ENCODE measurements at places on chromosomes 13 and 19. TPM values are rescaled to one million over a fixed set of nuclear protein-coding genes. Genes with fewer than 3 reads are reported as not detected.

DNA sequence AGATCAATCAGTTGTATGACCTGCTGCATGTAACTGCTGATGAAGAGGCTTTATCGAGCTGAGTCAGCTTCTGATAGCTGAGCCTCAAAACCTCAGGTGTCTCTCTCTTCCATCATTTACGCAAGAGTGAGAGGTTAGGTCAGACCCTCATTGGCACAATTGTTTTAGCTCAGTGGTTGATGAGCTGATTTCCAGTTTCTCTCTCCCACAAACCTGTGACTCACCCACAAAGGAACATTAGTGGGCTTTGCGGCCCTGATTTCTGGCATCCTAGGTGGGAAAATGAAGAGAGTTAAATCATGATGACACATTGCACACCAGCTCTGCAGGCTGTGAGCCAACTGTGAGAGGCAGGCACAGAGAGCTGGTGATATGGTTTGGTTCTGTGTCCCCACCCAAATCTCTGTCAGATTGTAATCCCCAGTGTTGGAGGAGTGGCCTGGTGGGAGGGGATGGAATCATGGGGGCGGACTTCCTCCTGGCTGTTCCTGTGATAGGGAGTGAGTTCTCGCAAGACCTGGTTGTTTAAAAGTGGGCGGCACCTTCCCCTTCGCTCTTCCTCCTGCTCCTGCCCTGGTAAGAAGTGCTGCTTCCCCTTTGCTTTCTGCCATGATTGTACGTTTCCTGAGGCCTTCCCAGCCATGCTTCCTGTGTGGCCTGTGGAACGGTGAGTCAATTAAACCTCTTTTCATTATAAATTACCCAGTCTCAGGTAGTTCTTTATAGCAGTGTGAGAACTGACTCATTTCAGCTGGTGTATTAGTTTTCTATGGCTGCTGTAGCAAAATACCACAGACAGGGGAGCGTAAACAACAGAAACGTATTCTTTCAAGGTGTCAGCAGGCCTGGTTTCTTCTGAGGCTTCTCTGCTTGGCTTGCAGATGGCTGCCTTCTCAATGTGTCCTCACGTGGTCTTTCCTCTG, 33.5 kb upstream of the TMTC4 start:
- no peak for DNase-seq
- no peaks in the 10 kb centered on the region for H3K4me1 ChIP-seq
- H3K27ac ChIP-seq = no peak overlapping the region
- no peak overlapping the region for H3K4me3 ChIP-seq
- H3K36me3 ChIP-seq = no peaks in the 10 kb centered on the region

DNA sequence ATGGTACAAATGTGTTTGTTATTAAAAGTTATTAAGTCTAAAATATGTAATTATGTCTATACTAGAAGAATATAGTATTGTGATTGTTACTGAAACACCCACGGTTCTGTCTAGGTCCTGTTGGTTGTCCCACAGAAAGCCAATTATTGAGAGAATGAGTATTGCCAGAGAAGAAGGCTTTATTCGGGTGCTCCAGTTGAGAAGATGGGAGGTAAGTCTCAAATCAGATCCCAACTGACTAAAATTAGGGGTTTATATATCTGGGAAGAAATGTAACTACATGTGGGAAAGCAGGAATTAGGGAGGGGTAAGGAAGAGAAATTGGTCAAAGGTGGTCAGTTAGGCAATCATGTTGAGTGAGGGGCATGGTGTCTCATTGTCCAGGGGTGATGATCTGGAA, 798.4 kb downstream of the PCDH17 start:
- H3K36me3 ChIP-seq = no peaks in the 10 kb centered on the region
- H3K27ac ChIP-seq = no peak overlapping the region
- H3K4me3 ChIP-seq = no peak overlapping the region
- H3K4me1 ChIP-seq = no peaks in the 10 kb centered on the region
- DNase-seq = no peak

DNA sequence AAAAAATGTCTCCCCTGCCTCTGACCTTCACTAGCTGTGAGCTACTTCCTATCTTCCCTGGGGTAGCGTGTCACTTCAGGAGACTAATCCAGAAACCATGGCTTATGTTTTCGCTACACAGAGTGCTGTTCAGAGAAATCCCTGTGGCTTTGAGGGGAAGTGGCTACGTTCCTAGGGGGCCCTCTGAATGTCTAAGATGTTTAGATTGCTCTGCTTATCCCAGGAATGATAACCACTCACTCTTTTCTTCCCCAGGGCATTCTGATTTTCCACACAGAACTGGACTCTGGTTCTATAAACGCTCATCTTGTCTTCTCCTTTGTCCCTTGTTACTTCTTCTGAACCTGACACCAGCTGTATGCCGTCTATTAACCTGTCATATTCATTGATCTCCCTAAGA, 572.5 kb downstream of the OLFM4 start:
- peaks cover 1% of the 10 kb centered on the region for H3K27me3 ChIP-seq
- H3K36me3 ChIP-seq = no peaks in the 10 kb centered on the region
- H3K27ac ChIP-seq = no peak overlapping the region
- no peak for DNase-seq
- H3K4me1 ChIP-seq = no peaks in the 10 kb centered on the region
- no peak overlapping the region for H3K4me3 ChIP-seq

DNA sequence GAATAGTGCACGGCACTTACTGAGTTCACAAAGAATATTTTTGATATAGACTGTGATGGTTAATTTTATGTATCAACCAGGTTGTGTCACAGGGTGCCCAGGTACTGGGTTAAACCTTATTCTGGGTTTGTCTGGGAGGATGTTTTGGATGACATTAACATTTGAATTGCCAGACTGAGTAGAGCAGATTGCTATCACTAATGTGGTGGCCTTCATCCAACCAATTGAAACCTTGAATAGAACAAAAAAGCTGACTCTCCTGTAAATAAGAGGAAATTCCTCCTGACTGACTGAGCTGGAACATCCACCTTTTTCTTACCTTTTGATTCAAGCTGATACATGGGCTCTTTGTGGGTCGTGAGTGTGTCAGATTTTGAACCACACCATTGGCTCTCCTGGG, 1424.4 kb upstream of the MIR17HG start:
- DNase-seq = no peak
- no peak overlapping the region for H3K4me3 ChIP-seq
- no peaks in the 10 kb centered on the region for H3K36me3 ChIP-seq

DNA sequence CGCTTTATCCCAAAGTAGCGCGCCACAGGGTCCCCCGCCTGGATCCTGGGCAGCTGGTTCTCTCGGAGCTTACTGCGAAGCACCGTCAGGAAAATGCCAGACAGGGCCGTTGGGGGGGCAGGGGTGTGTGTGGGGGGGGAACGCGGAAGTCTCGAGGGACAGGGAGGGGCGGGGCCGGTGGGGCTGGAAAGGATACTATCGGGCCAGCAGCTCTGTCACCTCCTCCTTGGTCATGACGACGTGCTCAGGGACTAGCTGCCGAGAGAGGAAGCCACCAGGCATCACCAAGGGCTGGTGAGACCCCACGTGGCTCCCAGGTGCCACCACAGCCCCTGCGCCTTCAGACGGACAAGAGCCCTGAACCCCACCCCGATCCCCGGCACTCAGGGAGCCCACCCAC, 5.3 kb downstream of the POLR2E start:
- DNase-seq = no peak
- no peaks in the 10 kb centered on the region for H3K27me3 ChIP-seq
- H3K4me3 ChIP-seq = no peak overlapping the region
- H3K36me3 ChIP-seq = peaks cover 6% of the 10 kb centered on the region

The TMEM272 gene
- total RNA-seq = not detected

The UBE2L5 gene
- total RNA-seq = 0.21 TPM

All from H1 (cell line).